ENCODE measurements at places on chromosomes 1 and 21.

- peak; percentile 84 for DNase-seq
Observed at GRCh38 chr1:145425436-145426029, at the start of gene NBPF20. TSS of gene NBPF20 (minus strand) at chr1:145425603. CDS start at chr1:145405272, 20,331 bp downstream.

DNA sequence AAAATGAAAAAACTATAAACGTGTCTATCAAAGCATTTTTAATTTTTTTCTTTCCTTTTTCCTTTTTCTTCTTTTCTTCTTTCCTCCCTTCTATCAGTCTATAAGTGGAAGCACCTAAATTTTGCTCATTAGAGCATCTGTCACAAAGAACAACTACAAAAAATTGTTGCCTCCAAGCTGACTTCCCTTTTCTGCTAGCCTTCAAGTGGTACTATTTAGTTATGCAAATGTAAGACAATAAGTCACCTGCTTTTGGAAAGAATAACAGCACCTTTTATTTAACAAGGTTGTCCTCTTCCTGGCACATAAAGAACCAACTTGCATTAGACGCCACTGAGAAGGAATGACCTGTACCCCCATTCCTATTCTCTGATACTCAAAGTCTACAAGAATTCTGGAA lies 45.0 kb upstream of the C1orf53 start:
- no peak for DNase-seq

DNA sequence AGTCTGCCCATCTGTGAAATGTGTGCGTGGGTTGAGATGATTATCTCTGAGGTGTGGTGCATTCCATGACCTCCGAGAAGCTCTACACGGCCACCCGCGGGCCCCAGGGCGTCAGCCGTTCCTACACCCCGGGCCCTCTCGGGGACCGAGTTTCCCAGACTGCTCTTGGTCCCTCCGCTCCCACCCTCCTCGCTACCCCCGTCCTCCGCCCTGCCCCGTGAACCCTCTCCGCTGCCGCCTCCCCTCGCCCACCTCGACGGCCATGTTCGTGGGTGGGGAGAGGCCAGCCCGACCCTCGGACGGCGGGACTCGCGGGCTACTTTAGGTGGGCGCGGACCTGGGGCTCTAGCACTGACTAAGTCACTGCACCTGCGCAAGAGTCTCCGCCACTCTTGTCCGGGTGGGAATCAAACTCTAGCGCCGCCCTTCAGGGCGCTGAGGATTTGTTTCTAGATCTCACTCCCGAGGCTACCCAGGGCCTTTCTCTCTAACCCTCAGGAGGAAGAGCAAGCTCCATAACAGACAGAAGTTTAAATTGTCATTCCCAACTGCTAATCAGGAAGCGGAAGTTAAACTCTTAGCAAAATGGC lies 47.7 kb upstream of the VWA5B1 start:
- no peak for DNase-seq

- DNase-seq, result no peak
Observed at GRCh38 chr1:27011058-27011764, 1.4 kb downstream of the TENT5B start.

GRCh38 chr1:83901547-83902155 lies 97.3 kb downstream of the TTLL7 start:
- no peak for DNase-seq

GRCh38 chr1:94113589-94114226 lies 7.2 kb downstream of the ABCA4 start:
- DNase-seq, result no peak

GRCh38 chr1:15410223-15410883 lies 665 bp downstream of the EFHD2 start:
- DNase-seq, result peak; percentile 31

DNA sequence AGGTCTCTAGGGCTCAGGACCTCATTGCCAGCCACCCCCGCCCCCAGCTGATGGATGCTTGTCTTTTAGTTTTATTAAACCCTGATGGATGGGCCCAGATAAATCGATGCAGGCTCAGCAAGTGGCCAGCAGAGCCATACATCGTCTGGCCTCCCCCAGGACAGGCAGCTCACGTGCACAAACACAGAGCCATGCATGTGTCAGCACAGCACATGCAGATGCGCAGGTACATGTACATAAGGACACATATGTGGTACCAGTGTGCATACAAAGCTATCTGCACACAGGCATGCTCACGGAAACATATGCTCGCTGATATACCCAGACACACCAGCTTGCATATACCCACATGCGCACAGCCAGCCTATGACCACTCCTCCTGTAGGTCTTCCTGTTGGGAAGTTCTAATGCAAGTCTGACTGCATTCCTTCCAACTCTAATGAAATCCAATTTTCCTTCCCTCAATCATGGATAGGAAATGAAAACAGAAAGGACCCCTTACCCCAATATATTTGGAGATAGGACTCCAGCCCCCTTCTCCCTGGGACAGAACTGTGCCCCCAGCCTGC lies 897 bp downstream of the COL16A1 start:
- no peak for DNase-seq

All from CD4-positive, alpha-beta T cell treated with Interleukin-17A for 4 hours (primary cell).